ENCODE measurements at places on chromosomes 6 and 20.

DNA sequence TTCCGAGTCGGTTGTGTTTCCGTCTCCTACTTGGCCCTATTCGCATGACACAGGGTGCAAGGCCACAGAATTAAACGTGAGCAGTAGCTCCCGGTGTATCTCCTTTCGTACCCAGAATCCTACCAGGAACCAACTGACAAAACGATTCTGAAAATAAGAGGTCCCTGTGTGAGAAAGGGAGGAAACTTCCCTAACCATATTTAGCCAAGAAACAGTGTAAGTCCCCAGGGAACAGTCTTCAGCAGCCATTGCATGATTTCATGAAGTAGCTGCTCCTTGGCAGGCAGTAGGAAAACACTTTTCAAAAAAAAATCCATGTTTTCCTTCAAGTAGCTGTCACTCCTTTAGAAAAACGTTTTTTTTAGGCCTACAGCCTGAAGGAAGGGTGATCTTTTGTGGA lies 46.9 kb downstream of the PDE10A start:
- DNase-seq, result no peak

DNA sequence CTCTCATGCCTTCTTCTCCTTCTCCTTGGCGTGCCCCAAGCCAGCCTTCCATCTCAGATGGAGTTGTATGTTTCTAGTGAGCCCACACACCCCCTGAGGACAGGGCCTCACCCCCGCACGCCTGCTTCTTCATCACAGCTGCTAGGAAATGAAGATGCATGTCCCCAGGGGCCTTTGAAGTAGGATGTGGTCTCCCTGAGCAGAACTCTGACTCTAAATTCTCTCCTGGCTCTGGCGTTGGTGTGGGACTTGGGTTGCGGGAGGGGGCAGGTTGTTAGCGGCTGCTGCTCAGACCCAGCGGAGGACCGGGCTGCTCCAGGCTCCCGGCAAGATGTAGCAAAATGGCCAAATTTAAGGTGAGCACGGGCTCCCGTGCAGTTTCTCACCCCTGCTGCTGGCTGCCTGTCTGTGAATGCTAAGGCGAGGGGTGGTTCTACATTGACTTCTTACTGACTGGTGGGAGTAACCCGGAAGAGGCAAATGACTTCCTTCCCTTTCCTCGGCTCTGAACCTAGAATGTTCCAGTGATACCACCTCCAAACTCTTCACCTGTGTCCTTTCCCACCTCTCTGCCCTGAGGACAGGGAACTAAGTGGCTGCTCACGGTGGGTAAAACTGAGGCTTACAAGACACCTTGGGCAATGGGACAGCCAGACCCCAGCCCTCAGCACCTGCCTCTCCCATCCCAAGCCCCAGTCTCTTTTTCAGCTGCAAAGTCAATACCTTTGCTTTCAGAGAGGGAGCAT lies 8.8 kb downstream of the SYNJ2 start:
- no peak for DNase-seq

- no peak for DNase-seq
Measured at GRCh38 chr20:46111028-46111835, 6.9 kb upstream of the CD40 start.

- no peak for DNase-seq
Measured at GRCh38 chr20:5674176-5674660, 76.0 kb upstream of the SHLD1 start.

DNA sequence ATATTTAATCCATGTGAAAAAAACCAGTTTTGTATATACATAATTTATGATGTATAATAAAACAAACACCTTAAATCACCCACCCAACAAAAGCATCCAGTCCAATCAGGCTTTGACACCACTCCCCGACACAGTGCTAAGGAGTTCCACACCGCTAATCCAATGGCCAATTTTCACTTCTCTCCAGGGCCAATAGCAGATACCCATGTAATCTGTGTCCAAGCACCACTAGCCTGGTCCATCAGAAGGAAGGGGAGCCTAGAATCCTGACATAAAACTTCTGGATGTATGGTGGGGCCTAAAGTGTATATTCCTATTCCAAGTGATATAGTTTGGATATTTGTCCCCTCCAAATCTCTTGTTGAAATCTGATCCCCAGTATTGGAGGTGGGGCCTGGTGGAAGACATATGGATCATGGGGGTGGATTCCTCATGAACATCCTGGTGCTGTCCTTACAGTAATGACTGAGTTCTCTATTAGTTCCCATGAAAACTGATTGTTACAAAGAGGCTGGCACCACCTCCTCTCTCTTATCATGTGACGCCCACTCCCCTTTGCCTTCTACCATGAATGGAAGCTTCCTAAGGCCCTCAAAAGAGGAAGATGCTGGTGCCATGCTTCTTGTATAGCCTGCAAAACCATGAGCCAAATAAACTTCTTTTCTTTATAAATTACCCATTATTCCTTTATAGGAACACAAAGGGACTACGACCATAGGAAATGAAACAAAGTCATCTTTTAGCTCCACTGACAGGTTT lies 20.8 kb downstream of the RALGAPA2 start:
- DNase-seq, result no peak

DNA sequence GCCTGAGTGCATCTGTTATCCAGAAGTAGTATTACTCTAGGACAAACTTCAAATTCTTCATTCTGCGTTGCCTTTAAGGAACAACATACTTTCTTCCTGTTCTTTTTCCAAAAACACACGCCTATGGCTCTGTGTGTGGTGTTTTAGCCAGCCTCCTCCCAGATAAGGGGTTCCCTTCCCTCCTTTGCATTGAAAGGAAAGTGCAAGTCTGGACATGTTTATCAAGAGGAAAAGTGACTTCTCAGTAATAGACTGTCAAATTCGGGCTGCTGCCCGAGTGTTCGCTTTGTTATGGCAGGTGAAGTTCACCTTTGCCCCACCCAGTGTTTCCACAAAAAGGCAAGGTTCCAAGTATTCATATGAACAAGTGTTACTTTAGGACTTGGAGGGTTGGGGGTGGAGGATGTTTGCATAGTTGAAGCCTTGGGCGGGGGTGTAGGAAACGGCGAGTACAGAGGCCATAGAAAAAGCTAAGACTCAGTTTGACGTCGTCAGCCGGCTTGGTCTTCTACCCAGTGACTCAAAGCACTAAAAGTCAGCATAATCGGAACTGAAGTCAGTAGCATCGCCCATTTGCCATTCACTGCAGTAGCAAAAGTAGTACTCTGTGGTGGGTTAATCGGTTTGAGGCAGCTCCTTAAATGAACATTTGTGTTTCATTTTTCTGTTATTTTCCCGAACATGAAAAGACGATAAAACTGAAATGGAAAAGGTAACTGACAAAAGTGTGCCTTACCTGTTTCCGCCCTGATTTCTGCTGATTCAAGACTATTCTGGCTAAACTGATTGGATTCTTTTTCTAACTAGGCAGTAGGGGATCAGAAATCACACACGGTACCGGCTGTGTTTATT lies 12.5 kb downstream of the PRDM1 start:
- DNase-seq, result no peak

DNA sequence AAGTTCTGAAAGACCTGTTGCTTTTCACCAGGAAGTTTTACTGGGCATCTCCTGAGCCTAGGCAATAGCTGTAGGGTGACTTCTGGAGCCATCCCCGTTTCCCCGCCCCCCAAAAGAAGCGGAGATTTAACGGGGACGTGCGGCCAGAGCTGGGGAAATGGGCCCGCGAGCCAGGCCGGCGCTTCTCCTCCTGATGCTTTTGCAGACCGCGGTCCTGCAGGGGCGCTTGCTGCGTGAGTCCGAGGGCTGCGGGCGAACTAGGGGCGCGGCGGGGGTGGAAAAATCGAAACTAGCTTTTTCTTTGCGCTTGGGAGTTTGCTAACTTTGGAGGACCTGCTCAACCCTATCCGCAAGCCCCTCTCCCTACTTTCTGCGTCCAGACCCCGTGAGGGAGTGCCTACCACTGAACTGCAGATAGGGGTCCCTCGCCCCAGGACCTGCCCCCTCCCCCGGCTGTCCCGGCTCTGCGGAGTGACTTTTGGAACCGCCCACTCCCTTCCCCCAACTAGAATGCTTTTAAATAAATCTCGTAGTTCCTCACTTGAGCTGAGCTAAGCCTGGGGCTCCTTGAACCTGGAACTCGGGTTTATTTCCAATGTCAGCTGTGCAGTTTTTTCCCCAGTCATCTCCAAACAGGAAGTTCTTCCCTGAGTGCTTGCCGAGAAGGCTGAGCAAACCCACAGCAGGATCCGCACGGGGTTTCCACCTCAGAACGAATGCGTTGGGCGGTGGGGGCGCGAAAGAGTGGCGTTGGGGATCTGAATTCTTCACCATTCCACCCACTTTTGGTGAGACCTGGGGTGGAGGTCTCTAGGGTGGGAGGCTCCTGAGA lies at the start of gene HFE:
Gene HFE (plus strand): TSS at position 146 of the 832 bp plus-strand sequence. CDS start 12 bp downstream, at position 158.
- DNase-seq, result no peak

GRCh38 chr6:148648754-148649453 lies 97.9 kb upstream of the UST start:
- no peak for DNase-seq

- DNase-seq, result no peak
Measured at GRCh38 chr6:15515660-15516375, 147.0 kb downstream of the DTNBP1 start.

- no peak for DNase-seq
Measured at GRCh38 chr20:23244156-23244915, 106.3 kb upstream of the NXT1 start.

DNA sequence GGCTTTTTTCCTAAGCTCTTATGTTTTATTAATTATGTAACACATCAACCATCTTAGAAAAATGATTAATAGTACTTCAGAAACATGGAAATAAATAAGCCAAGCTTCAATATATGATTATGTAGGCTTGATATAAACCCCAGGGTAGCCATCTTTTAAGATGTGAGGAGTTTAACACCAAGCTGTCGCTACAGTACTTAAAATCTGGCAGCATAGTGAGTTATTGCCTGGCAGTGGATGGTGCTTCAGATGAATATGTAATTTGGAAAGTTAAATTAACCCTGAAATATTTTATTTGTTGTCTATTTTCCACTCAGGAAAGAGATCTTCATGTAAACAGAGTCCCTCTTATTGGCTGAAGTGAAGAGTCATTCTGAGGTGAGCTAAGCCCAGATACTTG lies 339.0 kb upstream of the ZFP64 start:
- DNase-seq, result no peak

DNA sequence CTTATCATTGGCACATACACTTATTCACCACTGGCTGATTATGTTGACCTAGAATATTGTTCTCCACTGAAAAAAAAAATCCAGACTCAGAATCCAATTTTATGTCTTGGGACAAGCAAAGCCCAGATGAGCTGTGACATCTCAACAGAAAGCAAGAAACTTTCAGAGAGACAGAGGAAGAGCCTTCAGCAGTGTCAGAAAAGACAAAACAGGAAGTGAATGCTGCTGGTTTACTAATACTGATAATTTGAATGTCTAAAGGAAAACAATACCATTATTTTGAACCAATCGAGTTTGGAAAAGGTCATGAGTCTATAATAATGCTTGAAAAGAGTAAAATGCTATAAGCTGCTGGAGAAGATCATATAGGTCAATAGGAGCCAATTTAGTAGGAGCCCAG lies 179.8 kb upstream of the RIMS1 start:
- DNase-seq, result no peak
